ENCODE measurements at places on chromosomes 12 and 14.

GRCh38 chr12:2841056-2841650 lies 6.3 kb upstream of the NRIP2 start:
- DNase-seq = no peak

DNA sequence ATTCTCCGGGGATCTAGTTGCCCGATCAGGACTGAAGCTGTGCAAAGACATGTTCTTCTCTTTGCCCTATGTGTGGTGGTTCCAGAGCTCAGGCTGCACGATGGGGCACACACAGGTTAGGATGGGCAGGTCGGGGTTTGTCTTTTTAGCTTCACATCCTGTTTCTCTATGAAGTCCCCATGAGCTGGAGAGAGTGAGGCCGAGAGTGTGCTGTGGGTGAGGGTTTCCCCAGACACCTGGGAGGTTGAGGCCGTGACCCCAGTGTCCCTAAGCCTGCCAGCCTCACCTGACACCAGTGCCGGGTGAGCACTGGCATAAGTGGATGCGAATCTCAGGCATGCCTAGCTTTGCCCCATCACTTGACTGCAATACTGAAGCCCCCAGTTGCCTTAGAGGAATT lies 32.9 kb upstream of the IGF1 start:
- no peak for DNase-seq

DNA sequence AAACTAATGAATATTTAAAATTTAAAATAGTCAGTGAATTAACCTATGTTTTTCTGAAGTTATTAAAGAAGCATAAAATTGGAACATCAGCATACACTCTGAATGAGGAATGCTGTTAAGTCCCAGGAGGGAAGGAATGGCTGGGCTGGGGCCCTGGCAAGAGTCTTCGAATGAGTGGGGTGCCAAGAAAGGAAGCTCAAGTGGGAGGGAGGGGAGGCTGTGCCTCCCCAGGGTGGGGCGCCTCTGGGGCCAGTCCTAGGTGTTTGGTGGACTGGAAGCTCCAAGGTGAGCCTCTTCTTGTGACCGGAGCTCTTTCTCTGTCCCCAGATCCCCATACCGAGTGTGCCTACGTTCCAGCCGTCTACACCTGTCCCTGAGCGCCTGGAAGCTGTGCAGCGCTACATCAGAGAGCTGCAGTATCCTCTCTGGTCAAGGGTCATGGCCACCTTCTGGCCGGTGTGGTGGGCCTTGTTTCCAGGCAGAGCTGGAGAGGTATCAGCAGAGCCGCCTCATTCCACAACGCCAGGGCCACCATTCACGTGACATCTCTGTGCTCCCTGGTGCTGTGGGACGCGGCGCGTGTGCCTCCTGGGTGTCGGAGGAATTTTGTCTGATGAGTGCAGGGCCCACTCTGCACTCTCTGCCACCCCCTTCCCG lies 8.5 kb downstream of the VASH1 start:
- no peak for DNase-seq

- no peak for DNase-seq
Measured at GRCh38 chr14:46686652-46687051, 35.1 kb upstream of the RPL10L start.

DNA sequence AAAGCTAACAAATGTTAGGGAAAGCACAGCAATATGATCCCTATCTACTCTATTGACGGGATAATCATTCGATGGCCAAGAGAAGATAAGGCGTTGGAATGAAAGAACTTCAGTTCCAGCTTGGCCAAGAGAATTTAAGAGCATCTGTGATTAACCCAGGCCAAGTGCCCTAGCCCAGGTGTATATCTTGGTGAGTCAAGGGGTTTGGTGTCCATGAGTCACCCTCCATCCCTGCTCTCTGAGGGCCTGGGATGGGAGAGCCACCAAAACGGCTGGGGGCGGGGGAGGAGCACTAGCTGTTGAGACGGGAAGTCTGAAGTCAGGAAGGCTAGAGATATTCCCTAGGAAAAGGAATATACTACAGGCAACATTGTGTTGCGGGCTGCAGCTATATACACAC lies 13.0 kb downstream of the TBPL2 start:
- DNase-seq = no peak

DNA sequence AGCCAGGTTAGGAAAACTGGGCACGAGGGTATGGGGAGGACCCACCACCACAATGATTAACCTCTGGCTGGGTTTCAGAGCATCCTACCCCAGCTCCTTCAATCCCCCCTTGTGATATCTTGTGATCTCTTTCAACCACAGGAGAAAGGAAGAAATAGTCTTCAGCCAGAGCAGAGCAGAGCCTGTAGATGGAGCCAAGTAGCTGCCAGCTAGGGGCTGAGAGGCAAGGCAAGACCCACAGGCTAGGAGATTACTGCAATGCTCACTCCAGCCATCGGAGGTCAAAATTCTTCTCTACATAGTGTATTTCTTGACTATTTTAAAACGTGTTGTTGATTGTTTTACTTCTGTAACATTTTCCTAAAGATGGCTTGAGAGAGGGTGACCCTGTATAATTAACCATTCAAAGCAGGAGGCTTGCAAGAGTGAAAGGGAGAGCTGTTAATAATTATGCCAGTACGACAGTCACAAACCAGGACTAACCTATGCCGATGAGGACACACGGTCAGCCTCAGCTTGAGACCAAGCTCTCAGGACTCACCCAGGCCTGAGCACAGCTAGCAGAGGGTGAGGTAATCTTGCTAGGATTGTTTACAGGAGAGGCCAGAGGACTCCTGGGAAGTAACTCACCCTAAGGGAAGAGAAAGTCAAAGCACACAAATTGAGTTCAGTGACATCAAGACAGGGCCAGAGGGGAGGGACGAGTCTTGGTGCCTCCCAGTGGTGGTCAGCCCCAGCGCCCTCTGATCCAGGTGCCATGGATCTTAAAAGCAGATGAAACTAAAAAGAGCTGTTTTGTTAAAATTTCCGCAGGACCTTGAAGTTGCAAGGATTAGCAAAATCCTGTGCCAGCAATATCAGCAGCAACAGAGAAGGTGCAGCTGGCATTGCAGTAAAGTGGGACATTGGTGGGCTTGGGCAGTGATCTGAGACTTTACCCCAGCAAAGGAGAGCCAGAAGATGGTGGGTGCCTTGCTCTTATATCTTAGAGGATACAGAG lies 29.8 kb upstream of the CDKN3 start:
- DNase-seq = no peak

GRCh38 chr14:70489579-70490200 lies 37.7 kb downstream of the ADAM21 start:
- DNase-seq = no peak

DNA sequence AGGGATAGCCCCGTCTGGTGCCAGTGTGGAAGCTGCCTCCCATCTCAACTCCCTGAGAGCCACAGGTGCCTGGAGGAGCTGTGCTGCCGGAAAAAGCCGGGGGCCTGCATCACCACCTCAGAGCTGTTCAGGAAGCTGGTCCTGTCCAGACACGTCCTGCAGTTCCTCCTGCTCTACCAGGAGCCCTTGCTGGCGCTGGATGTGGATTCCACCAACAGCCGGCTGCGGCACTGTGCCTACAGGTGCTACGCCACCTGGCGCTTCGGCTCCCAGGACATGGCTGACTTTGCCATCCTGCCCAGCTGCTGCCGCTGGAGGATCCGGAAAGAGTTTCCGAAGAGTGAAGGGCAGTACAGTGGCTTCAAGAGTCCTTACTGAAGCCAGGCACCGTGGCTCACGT lies 25.5 kb upstream of the P2RX4 start:
- no peak for DNase-seq

DNA sequence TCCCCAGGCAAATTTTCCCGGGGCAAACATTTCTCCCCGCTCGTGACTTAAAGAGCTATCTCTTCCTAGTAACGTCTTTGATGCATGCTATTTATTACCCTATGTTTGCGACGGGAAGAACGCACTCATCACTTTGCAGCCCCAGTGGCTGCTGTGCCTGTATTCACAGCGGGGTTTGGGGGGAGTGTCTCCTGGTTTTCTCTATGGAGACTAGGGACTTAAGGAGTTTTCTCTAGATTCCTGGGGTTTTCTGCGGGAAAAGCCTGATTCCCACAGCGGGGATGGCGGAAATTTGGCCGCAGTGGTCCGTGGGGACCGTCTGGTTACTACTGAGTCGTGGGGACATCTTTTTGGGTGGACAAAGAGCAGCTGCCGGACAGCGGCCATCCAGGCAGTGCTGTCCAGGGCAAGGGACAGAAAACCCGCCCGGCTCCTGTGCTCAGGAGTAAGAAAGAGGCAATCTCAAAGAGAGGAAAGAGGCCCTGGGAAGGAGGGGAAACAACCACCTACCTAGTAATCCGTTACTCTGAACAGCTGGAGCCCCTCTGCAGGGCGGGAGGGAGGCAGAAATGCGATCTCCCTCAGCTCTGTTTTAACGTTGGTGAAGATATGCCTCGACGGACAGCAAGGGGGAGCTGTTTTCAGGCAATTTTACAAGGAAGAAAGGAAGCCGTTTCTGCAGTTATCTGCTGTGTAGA lies 771 bp upstream of the AVPR1A start:
- no peak for DNase-seq

- no peak for DNase-seq
Measured at GRCh38 chr12:25744313-25744712, 191.2 kb upstream of the LMNTD1 start.

- DNase-seq = no peak
Measured at GRCh38 chr12:121166356-121166755, 33.7 kb downstream of the P2RX7 start.

- no peak for DNase-seq
Measured at GRCh38 chr12:4383304-4383865, 3.9 kb upstream of the FGF23 start.

- DNase-seq = no peak
Measured at GRCh38 chr14:101508196-101508947, 52.9 kb upstream of the DIO3 start.

DNA sequence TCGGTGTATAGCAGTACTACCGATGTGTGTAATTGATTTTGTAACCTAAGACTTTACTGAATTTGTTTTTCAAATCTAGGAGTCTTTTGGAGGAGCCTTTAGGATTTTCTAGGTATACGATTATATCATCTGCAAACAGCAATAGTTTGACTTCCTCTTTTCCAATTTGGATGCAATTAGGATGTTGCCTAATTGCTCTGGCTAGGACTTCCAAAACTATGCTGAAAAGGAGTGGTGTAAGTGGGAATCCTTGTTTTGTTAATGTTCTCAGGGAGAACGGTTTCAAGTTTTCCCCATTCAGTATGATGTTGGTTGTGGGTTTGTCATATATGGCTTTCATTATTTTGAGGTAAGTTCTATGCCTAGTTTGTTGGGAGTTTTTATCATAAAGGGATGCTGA lies 171.6 kb upstream of the PDE3A start:
- no peak for DNase-seq

GRCh38 chr12:25839470-25839869 lies 119.0 kb upstream of the RASSF8 start:
- DNase-seq = no peak

- DNase-seq = no peak
Measured at GRCh38 chr12:47017901-47018475, 61.4 kb upstream of the PCED1B start.

GRCh38 chr12:9902539-9903228 lies 21.4 kb downstream of the KLRF2 start:
- no peak for DNase-seq

- no peak for DNase-seq
Measured at GRCh38 chr12:127079636-127080035, 1187.3 kb upstream of the TMEM132C start.

- DNase-seq = no peak
Measured at GRCh38 chr14:86942936-86943335, 1050.0 kb downstream of the GALC start.

DNA sequence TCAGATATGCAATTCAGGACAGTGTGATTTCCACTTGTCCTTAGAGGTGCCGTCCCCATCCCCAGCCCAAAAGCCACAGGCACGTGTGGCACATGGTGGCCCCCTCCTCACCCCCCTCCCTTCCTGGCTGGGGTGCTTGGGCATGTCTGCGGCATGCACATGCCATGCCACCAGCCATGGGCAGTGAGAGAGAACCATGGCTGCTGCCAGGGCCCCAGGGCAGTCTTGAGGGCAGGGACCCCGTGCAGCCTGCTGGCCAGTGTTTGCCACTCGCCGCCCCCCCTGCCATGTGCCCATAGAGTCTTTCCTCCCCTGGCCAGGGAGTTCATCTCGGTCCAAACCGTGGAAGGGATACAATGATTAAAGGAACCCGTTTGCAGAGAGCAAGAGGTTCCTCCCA lies 41.5 kb downstream of the TNFAIP2 start:
- DNase-seq = no peak

GRCh38 chr12:98754095-98754494 lies 109.0 kb downstream of the APAF1 start:
- DNase-seq = no peak

DNA sequence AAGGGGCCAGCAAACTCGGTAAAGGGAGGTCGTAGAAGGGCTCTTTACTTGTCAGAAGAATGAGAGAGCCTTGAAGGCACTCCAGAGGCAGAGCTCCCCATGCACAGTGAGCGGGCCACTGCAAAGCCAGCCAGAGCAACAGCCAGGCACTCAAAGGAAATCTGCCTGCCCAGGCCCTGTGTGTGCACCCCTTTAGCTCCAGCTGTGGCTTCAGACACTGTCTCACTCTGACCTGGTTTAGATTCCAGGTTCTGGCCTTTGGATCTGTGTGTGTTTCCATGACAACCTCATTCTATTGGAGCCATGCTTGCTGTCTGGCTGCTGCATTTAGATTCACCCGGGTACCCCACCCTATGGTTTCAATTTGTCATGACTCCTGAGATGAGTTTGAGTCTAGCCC lies 170.3 kb downstream of the CAPZA3 start:
- DNase-seq = no peak

Data from stimulated activated CD4-positive, alpha-beta T cell treated with anti-CD3 and anti-CD28 coated beads, Interleukin-1b, Interleukin-23, amount 100 ng/mL, for 24 hours (primary cell).